Activated CD4-positive, alpha-beta memory T cell treated with anti-CD3 and anti-CD28 coated beads, Interleukin-2, amount 10 ng/mL, durations not matched to agents 7 days and 5 days (primary cell): ENCODE measurements at places on chromosomes 13 and 19.

DNA sequence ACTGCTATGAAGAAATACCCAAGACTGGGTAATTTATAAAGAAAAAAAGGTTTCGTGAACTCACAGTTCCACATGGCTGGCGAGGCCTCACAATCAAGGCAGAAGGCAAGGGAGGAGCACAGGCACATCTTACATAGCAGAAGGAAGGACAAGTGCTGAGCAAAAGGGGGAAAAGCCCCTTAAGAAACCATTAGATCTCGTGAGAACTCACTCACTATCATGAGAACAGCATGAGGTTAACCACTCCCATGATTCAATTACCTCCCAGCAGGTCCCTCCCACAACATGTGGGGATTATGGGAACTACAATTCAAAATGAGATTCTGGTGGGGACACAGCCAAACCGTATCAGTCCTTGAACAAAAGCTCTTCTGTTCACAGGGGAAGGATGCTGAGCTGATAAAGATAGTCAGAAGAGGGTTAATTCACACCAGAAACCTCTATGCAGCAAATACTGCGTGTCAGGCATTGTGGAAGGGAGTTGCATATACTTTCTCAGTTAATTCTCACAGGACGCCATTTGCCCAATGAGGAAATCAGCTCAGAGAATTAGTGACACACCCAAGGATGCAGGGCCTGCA is 246.2 kb downstream of the FOXO1 start:
- no peaks in the 10 kb centered on the region for H3K27me3 ChIP-seq
- H3K36me3 ChIP-seq = no peaks in the 10 kb centered on the region
- H3K27ac ChIP-seq = no peak overlapping the region
- H3K4me3 ChIP-seq = no peak overlapping the region
- DNase-seq = no peak
- peaks cover 3% of the 10 kb centered on the region for H3K4me1 ChIP-seq

DNA sequence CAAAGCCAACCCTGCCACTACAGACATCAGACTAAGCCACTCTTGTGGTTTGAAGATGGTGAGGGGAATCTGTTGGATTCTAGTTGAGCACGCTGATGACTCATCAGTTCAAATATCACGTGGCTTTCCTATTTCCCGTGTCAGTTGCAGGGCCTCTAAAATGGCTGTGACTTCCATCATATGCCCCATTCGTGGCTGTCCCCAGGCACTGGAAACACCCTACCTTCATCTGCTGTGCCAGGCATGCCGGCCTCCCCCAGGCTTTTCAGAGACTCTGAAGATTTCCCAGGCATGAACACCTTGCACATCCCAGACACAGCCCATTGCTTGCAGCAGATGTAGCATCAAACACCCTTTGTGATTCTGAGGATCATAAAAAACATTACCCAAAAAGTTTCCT is 659.9 kb downstream of the UQCRFS1 start:
- no peaks in the 10 kb centered on the region for H3K27me3 ChIP-seq

- no peak for DNase-seq
- no peaks in the 10 kb centered on the region for H3K36me3 ChIP-seq
- H3K4me1 ChIP-seq = no peaks in the 10 kb centered on the region
- H3K4me3 ChIP-seq = no peak overlapping the region
- H3K27ac ChIP-seq = no peak overlapping the region
- no peaks in the 10 kb centered on the region for H3K27me3 ChIP-seq
Observed at GRCh38 chr13:80214050-80214449, 126.9 kb downstream of the SPRY2 start.

- H3K36me3 ChIP-seq = no peaks in the 10 kb centered on the region
- peaks cover 3% of the 10 kb centered on the region for H3K4me1 ChIP-seq
- H3K27me3 ChIP-seq = no peaks in the 10 kb centered on the region
- H3K4me3 ChIP-seq = no peak overlapping the region
Observed at GRCh38 chr13:39784347-39784746, 128.9 kb downstream of the COG6 start.

DNA sequence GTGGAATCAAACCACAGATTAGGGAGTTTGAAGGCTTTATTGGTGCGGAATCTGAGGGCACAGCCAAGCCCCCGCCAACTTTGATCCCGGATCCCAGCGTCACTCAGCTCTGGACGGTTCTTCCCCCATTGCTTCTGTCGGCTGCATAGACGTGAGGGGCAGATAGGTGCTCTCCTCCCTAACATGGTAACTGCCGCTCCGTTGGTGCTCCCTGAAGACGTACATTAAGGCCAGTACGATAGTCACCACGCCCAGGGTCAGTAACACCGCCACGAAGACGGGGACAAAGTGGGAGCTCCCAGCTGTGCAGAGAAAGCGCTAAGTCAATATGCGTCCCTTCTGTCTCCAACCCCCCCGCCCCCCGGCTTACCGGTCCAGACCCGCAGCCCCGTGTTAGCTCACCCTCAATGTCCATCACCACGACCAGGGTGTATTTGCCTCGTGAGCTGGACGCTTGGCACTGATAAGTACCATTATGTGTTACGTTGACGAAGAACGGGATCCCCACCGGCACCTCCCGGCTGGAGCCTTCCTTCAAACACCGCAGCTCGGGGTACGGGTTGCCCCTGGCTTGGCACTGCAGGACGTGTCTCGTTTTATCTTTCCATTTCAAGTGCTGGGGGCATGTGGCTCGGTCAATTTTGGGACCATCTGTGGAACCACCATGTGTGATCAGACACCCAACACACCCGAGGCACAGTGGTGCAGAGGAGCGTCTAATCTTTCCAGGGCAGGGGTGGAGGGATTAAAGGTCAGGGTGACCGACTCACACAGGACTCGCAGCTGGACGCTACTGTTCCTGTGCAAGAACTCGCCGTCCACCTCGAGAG is 644 bp upstream of the RAVER1 start:
- H3K4me1 ChIP-seq = peaks cover 48% of the 10 kb centered on the region
- peak overlapping the region; percentile 84 for H3K4me3 ChIP-seq
- DNase-seq = no peak
- H3K36me3 ChIP-seq = peaks cover 50% of the 10 kb centered on the region
- no peaks in the 10 kb centered on the region for H3K27me3 ChIP-seq

- peaks cover 22% of the 10 kb centered on the region for H3K27me3 ChIP-seq
- no peak overlapping the region for H3K4me3 ChIP-seq
- no peaks in the 10 kb centered on the region for H3K36me3 ChIP-seq
- DNase-seq = peak; percentile 22
Observed at GRCh38 chr19:39645800-39646411, 9.8 kb upstream of the LGALS16 start.

DNA sequence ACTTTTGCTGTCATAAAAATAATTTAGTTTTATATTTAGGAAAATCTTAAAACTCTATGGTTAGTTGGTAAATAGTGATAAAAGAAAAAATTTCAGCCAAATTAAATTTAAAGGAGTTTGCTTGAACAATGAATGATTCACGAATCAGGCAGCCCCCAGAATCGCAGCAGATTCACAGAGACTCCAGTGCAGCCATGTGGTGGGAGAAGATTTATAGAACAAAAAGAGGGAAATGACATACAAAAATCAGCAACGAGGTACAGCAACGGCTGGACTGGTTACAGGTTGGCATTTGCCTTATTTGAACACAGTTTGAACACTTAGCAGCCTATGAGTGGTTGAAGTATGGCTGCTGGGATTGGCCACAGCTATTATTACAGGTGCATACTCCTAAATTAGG is 96.4 kb upstream of the MYCBP2 start:
- no peaks in the 10 kb centered on the region for H3K4me1 ChIP-seq
- no peak overlapping the region for H3K4me3 ChIP-seq
- no peaks in the 10 kb centered on the region for H3K27me3 ChIP-seq
- H3K27ac ChIP-seq = no peak overlapping the region
- no peaks in the 10 kb centered on the region for H3K36me3 ChIP-seq
- no peak for DNase-seq

DNA sequence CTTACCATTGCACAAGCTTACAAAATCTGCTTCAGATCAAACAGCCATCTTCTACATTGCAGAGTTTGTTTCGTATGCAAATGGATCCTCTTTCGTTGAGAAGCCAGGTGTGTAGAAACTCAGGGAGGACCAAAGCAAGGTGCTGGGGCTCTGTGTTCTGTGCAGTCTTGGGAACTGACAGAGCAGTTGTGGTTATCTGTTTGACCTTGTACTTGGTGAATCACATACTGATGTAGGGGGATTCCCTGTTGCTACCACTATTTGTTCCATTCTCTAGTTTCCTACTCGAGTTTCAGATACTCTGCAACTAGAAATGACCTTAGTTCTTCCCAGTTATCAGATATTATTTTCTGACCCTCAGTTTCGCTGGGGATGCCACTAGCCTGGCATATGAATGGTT is 95.2 kb upstream of the CLDN10 start:
- no peak overlapping the region for H3K4me3 ChIP-seq
- no peak for DNase-seq
- no peak overlapping the region for H3K27ac ChIP-seq
- H3K27me3 ChIP-seq = peaks cover 1% of the 10 kb centered on the region

- H3K4me3 ChIP-seq = no peak overlapping the region
- no peaks in the 10 kb centered on the region for H3K4me1 ChIP-seq
- no peak for DNase-seq
Observed at GRCh38 chr13:75079226-75079625, 402.7 kb downstream of the TBC1D4 start.

DNA sequence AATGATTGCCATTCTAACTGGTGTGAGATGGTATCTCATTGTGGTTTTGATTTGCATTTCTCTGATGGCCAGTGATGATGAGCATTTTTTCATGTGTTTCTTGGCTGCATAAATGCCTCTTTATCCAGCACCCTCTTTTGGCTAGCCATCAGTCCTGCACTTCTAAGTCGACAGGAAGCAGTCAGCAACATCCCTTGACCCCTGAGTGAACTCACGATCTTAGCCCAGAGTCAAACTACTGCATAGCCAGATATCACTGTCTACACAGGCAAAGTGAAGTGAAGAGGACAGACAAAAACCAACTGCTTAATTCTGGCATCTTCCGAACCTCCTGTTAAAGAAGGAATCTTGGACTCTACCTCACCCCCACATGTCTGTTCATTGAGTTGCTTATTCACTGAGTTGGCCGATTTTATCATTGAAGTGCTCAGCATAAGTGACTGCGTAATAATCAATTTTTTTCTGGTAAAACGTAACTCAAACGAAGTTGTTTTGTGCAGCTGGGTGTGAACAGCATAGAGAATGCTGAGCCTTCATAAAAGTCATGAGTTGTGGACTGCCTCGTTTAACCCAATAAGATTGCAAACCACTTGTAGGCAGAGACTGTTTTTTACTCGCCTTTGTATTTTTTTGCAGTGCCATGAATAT is 304.2 kb downstream of the COG6 start:
- H3K4me3 ChIP-seq = no peak overlapping the region
- H3K36me3 ChIP-seq = no peaks in the 10 kb centered on the region
- no peak for DNase-seq

GRCh38 chr19:29172302-29172701 is 40.6 kb downstream of the UQCRFS1 start:
- DNase-seq = no peak
- H3K4me1 ChIP-seq = peaks cover 3% of the 10 kb centered on the region
- H3K4me3 ChIP-seq = no peak overlapping the region
- H3K27me3 ChIP-seq = no peaks in the 10 kb centered on the region
- no peaks in the 10 kb centered on the region for H3K36me3 ChIP-seq

DNA sequence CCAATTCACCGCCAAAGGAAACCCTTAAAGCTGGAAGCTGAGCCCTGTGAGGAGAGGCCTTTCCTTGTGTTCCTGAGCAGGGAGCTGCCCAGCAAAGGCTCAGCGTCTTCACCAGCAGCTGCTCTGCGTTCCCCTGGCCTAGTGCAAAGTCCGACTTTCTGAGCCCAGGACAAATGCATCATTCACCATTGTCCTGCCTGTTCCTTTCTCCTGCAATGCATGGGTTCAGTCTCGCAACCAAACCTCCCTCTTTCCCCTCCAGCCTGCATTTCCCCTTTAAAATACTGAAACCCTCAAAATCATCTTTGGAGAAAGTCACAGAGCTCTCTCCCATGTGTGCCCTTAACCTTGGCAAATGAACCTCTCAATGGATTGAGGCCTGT is 12.9 kb upstream of the TMEM255B start:
- peaks cover 16% of the 10 kb centered on the region for H3K4me1 ChIP-seq
- DNase-seq = no peak
- H3K36me3 ChIP-seq = no peaks in the 10 kb centered on the region
- peaks cover 15% of the 10 kb centered on the region for H3K27me3 ChIP-seq
- H3K4me3 ChIP-seq = no peak overlapping the region
- no peak overlapping the region for H3K27ac ChIP-seq
